CD4-positive, alpha-beta T cell treated with Interferon alpha-2 for 1 hour (primary cell): ENCODE measurements at places on chromosomes 5 and 9.

DNA sequence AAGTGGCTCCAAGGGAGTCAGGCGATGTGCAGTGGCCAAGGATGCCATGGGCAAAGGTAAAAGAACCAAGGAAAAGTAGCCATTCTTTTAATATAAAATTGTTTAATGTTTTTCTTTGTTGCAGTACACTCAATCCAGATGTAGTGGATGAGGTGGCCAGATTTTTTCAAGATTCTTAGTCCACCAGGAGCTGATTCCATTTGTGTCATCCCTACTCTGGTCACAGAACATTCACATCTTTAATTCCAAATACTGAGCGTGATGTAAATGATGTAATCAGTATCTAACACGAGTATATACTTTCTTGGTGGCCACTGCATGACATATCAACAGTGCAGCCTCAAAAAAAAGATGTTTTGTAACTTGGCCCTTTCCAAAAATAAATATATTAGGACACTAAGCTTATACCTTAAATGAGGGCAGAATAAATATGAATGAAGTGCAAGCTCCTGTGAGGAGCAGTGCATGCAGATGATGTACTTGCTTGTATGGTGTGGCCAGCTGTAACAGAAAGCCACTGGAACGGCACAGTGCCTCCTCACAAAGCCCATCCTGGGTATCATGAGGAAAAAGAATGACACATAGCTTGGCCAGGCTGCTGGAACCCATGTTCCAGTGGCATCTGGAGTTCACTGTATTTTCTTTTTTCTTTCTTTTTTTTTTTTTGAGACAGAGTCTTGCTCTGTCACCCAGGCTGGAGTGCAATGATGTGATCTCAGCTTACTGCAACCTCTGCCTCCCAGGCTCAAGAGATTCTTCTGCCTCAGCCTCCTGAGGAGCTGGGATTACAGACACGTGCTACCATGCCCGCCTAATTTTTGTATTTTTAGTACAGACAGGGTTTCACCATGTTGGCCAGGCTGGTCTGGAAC is 6.5 kb upstream of the SPATA24 start:
- no peak for DNase-seq

DNA sequence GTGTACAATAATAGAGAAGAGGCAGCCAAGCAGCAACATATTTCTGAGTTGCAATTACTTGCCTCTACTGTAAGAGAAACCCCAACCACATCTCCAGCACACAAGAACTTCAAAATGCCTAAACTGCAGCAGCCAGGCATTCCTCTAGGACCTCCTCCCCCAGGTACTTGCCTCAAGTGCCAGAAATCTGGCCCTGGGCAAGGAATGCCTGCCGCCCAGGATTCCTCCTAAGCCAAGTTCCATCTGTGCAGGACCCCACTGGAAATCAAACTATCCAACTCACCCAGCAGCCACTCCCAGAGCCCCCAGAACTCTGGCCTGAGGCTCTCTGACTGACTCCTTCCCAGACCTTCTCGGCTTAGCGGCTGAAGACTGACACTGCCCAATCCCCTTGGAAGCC is 336.8 kb upstream of the RGMB start:
- no peak for DNase-seq

DNA sequence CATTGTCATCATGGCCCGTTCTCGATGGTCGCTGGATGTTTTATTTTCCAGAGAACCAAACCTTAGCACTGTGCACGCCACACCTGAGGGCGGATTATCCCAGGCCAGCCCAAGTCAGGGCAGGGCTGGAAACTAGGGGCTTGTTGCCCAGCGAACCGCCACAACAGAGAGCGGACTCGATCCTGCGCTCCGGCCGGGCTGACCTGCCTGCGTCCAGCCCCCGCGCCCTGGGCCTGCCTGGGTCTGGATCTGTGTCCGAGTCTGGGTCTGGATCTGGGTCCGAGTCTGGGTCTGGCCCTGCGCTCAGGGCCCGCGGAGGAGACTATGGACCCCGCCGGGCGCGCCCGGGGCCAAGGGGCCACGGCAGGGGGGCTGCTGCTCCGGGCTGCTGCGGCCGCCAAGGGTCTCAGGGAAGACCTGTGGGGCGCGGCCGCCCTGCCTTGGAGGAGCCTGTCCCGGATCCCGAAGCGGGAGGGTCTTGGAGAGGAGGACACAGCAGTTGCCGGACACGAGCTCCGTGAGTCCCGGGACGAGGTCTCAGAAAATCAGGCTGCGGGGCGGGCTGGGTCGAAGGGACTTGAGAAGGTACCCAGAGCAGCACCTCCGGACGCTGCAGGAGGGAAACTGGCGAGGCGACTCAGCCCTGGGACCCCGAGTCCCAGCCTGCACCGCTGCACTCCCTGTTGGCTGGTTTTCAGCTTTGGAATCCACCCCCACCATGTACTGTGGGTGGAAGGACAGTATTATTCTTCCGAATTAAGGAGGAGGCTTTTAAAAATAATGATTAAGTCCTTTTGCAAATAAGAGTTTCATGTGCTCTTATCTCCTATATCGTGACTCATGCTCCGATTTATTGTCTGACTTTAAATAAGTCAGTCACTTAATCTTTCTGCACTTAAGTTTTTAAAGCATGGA is at the start of gene ANKDD1B:
TSS of gene ANKDD1B (plus strand) at position 143 of the 915 bp plus-strand sequence. CDS start at position 325, 182 bp downstream.
- DNase-seq = no peak

DNA sequence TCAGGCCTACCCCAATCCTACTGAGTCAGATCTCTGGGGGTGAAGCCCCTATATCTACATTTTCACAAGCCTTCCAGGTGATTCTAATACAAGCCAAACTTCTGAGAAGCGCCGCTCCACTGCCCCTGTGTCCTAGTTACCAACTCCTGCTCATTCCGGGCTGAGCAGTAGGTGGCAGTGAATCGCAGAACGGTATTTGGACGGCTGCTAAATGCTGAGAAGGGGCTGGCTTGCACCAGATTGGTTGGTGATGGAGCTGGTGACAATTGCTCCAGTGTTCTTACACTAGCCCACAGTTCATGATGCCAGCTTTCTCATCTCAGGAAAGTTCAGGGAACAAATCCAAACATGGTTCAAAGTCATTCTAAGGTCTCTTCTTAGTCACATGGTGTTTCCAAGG is 31.1 kb upstream of the FGF1 start:
- peak; percentile 19 for DNase-seq

DNA sequence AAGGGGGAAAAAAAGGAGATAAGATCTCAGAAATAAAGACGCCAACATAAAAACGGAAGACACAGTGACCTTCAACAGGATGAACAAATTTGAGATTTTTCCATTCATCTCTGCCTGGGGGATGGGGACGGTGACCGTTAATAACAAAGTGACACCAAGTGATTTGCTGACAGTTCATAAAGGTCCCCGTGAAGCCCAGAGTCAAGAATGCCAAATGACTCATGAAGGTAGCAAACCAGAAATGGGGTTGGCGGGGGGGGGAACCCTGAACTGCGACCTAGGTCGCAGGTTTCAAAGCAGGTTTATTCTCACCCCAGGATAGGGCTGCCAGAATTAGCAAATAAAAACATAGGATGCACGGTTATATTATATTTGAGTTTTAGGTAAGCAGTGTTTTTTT is 21.1 kb upstream of the SHB start:
- no peak for DNase-seq

DNA sequence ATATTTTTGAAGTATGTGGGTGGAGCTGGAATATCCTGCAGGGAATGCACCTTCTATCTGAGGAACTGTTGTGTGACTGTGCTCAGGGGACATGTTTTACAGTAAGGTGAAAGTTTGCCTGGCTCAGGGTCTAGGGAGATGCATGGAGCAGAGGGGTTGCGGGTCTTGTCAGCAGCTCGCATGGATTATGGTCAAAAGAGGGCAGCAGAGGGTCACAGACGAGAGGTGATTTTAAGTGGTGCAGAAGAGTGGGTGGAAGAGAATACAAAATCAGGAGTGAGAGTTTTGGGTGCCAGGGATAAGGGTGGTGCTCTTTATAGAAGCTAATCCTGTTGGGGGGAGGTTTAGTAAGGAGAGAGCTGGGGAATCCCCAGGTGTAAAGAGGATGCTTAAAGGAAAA is 53.5 kb upstream of the GRIN3A start:
- no peak for DNase-seq

DNA sequence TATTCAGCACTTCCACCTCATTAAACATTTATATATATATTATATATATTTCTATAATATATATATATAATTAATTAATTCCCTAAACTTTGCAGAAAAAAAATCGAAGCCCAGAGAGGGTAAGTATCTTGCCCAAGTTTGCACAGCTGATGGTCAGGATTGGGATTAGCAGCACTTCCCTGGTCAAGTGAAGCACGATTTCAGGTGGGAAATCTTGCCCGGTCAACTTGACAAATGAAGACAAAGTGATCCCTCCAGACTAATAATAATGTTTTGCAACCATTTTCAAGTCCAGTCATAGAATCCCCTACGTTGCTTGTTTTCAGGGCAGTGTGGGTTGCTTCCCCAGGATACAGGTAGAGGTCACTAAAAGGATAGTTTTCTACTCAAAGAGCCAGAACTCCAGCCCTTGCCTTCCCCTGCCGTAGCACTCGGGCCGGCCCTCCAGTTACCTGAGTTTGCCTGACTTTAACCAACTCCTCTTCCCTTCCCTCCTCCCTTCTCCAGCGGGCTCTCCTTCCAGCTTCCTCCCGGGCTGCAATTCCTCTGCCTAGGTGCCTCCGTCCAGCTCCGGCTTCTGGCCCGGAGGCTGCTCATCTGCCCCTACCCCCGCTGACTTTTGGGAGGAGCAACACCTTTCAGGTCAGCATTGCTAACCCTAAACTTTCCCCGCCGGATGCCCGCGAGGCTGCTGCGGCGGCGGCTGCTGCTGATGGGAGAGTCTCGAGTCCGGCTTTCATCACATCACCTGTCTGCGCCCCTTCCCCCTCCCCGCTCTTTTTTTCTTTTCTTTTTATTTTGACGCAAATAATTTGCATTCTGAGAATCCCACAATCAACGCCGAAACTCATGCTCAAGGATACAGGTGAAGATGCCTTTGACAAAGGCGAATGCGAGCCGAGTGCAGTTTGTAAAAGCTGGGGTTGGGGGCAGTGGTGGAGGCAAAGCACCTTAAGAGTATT is 930 bp downstream of the PRLR start:
- no peak for DNase-seq

DNA sequence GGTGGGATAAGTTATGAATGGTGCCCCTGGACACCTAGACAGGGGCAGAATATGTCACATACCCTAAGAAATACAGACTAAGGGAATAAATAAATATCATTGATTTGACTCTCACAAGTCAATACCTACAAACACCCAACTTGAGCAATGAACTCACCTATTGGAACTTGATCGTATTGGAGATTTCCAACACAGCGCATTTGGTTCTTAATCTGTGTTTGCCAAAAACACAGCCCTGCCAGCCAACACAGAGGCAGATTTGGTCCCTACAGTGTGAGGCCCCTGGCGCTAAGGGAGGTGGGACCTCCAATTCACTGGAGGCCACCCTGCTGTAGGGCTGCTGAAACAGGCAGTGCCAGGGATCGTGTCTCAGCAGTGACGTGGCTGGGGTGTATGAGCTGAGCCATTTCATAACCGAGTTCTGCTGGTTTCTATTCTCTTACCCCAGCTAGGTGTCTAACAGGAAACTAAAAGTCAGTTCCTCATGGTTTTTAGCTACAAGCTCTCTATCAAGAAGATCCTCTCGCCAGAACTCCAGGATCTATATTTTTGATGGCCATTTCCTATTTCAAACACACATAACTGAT is 84.5 kb downstream of the SLC1A1 start:
- DNase-seq = no peak

GRCh38 chr5:136028782-136029742 is at the start of gene TGFBI:
TSS of gene TGFBI (plus strand) at chr5:136028988. CDS start at chr5:136029056, 68 bp downstream.
- DNase-seq = peak; percentile 31

DNA sequence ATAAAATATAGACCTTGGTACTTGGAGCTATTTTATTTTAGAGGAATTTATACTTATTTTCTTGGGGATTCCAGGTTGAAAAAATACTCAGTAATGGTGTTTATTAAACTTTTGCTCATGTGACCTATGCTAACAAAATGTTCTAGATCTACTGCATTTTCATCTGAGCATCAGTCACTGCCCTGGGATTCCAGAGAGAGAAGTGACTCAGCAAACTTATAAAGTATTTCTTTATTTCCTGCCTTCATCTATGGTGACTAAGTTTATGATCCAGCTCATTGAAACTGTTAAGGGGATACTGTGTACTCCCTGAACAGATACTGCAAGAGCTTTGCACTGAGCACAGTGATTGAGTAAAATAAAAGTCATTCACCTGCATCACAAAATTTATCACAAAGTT is 298.5 kb upstream of the CDH18 start:
- no peak for DNase-seq

DNA sequence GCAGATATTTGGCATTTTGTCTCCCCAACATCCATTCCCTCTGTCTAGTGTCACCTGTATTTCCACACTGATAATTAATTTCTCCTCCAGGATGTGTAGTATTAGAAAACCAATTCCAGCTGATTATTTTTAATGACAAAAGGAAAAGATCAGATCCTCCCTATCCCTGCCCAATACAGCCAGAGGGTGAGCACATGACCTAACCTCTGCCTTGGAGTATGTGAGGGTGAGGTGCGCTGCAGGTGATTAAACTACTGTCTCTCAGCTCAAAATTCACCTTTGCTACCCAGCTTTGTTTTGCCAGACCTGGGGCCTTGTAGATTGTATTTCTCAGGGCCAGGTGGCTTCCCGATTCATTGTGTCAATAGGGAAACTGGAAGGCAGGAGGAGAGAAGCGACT is 402.1 kb downstream of the PRELID2 start:
- no peak for DNase-seq

DNA sequence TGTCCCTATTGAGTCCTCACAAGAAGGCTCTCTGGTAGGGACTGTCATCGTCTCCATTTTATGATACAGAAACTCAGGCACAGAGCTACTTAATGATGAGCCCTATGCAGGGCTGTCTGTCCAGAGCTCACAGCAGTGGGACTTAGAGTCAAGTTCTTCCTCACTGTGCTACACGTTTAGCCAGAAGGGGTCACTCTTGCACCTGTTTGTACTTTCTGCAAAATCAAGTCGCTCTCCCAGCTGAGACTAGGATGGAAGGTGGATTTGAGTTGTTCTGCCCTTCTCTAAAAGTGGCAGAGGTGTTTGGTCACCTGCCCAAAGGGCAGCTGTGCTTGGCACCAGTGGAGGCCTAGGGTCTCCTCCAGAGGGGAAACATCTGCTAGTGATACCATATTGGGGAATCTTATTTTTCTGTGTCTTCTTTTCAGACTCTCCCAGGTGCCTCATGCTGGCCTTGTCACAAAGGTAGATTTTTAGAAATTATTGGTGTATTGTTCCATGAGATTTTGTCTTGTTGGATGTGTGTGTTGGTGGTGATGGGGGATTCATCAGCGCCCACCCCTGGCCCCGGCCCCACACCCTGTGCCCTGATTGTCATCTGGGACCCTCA is 104.2 kb downstream of the PPARGC1B start:
- peak; percentile 43 for DNase-seq

DNA sequence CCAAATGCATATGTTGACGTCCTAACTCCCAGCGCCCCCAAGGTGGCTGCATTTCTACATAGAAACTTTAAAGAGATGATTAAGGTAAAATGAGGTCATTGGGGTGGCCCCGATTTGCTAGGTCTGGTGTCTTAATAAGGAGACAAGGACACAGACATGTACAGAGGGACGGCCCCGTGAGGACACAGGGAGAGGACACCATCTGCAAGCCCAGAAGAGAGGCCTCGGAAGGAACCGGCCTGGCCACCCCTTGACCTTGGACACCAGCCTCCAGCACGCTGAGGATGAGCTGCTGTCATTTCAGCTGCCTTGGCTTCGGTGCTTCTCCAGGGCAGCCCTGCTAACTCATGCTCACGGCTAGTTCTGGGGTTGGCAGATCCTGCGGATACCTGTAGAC is 73.2 kb downstream of the MRPL36 start:
- no peak for DNase-seq
